Stimulated activated CD4-positive, alpha-beta T cell treated with anti-CD3 and anti-CD28 coated beads, Interleukin-15, amount 100 ng/mL, for 1 hour (primary cell): ENCODE measurements at places on chromosomes 6 and 20.

DNA sequence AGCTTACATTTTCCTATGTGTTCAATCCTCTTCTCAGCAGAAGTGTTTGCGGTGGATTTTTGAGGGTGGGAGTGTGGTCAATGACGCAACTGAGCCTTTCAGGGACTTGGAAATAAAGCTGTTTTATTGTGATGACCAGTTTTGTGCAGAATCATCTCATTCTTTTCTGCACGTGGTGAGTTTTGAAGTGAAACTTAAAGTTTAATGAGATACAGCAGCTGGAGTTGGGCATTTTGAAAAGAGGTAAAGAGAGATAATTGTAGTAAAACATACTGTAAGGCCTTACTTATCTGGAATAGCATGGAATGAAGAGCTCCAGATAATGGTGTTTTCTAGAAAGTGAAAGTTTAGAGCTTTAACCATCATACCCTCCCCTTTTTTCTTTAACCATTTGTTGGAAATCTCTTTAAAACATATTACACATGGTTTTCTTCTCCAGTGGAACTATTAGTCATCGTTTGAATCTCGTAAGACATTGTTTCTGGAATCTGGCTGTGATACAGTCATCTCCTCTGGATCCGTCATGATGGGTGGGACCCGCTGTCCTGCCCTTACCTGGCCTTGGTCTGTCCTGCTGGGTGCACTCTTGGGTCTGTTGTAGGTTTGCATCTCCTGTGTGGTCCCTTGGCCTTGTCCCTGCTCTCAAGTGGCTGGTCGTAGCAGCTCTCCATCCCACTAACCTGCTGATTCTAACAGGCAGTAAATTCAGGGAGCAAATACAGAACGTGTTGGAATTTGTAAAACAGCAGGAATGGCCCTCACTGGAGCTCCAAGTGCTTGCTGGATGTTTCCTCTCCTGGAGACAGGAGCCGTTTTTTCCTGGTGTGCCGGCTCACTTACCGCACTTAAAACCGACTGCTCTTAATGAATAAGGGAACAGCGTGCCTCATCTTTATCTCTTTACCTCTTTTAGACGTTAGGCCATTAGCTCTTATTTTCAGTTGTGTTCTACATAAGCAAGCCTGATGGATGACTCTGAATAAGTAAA lies 29.8 kb downstream of the UST start:
- DNase-seq: no peak

DNA sequence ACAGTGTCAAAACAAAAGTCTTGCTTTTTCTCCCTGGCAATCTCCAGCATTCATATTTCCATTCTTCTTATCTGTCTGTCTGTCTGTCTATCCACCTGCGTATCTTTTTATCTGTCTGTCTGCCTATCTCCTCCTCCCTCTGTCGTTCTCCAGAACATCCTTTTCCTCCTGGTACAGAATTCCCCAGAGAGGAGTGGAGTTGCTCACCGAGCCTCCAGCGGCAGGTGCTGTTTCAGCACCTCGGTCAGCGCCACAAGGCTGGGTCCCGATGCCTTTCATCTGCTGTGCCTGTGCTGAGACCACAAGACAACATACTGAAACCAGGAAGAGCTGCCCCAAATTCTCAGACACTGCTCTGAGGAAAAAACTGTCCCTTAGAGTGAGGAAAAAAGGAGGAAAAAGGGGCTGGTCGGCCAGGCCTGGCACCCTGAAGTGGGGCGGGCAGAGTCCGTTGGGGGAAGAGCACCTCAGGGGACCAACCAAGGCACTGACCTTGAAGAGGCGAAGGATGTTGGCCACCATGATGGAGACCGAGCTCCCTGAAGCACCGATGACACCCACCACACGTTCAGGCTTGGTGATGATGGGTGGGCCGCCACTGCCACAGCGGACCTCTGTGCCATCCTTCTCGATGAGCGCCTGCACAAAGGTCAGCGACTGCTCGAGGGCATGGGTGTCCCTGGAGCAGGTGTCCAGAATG lies 13.3 kb downstream of the GRM4 start:
- DNase-seq: no peak

DNA sequence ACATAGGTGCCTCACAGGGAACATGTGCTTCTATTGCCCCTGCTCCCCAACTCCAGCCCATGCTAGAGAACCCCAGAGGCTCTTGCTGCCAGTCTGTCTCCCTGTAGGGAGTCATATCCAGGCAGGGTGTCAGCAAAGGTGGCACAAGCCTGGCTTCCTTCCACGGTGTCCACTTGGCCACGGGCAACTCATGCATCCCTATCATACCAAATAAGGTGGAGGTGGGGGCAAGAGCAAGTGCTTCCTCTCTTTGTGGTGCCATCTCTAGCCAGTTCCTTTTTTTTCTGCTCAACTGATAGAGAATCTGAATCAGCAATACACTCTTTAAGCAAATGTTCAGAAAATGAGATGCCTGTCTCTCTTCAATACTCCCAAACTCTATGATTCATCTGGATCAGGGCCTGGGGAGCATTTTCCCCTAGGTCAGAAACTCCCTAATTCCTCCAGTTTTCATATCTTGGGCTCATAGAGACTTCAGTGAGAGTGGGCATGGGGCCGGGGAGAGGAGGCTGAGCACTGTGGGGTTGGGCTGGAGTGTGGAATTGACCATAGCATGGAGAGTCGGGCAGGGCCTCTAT lies 105.1 kb upstream of the GPR6 start:
- no peak for DNase-seq

GRCh38 chr20:22248051-22248667 lies 336.2 kb downstream of the FOXA2 start:
- no peak for DNase-seq

DNA sequence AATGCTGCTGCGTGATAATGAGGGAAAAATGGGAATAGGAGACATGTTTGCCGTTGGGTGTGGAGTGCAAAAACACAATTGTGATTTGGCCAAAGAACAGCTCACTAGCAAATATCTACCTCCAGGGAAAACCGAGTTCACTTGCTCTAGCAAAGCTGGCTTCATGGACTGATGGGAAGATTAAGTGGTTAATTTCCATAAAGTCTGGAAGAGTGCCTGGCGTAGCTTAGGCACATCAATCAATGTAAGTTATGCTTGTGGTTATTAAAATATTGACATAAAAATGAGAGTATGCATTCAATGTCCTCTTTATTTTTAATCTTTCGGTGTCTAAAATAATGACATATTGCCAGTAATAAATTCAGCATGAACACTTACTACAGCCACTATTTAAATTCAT lies 267.5 kb downstream of the SMOC2 start:
- no peak for DNase-seq

GRCh38 chr6:37085198-37085597 lies 79.7 kb downstream of the FGD2 start:
- DNase-seq: no peak

DNA sequence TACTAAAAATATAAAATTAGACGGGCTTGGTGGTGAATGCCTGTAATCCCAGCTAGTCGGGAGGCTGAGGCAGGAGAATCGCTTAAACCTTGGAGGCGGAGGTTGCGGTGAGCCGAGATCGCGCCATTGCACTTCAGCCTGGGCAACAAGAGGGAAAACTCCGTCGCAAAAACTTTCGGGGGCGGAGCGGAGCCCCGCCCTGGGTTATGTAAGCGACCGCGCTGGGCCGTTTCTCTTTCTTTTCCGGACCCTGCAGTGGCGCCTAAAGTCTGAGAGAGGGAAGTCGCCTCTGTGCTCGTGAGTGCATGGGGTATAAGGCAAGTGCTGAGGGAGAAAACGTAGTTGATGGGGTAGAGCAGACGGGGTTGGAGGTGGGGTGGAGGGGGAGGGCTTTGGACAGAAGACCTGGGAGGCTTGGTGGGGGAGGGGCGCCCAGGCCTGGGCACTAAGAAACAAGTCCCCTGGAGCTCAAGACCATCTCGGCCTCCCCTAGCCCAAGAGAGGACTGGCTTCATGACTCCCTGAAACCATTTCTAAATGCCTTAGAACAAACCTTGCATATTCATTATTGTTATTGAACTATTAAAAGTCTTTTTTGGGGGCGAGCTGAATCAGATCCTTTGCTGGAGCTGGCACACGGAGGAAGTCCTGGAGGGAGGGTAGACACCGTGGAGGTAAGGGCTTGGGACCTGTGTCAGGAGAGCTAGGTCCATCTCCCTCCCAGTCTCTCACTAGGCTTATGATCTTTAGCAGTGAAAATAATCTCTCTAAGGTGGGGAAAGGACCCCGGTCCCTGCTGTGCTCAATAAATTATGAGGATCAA lies 2.7 kb upstream of the MICA start:
- DNase-seq: peak; percentile 55

GRCh38 chr6:43687079-43687436 lies 533 bp downstream of the MRPS18A start:
- no peak for DNase-seq

DNA sequence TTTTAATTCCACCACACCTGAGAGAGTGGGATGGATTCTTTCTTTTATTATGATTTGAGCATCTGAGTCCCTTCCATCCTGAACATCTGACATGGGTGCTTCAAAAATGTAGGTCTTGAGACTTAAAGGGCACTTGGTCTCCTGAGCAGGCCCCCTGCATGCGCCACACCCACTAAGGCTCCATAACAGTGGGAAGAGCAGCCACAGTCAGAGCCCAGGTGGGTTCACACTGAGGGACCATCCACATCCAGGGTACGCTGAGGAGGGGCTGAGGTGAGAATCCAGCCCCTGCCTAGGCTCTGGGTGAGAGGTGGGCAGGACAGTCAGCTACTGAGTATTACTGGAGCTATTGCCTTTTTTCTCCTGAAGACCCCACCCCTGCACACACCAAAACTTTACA lies 42.7 kb downstream of the HLA-A start:
- no peak for DNase-seq

GRCh38 chr6:106110164-106110826 lies 24.2 kb downstream of the PRDM1 start:
- DNase-seq: no peak

GRCh38 chr20:59331721-59332329 lies 31.4 kb downstream of the EDN3 start:
- DNase-seq: no peak

DNA sequence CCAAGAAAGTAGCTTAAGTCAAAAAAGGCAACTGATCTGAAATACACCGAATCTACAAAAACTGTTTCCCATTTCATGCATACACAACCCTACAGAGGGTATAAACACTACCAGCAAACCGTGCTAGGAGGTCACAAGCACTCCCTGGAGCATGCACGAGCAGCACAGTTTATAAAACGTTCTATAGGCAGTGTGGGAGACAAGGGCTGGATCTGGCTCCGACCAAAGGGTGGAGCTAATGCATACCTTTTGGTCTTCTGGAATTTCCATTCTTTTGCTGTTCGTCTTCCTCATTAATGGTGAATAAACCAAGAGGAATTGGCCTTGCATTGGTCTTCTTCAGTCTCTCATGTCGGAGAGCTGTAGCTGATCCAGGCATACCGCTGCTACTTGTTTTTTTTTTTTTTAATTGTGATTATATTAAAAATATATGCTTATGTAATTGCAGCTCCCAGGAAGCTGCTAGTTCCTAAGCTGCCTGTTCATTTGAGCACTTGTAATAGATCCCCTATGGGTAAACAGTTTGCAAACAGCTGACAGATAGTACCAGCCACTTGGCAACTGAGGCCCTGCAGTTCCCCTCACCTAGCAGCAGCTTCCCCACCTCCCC lies 24.5 kb downstream of the MAP7 start:
- DNase-seq: no peak

DNA sequence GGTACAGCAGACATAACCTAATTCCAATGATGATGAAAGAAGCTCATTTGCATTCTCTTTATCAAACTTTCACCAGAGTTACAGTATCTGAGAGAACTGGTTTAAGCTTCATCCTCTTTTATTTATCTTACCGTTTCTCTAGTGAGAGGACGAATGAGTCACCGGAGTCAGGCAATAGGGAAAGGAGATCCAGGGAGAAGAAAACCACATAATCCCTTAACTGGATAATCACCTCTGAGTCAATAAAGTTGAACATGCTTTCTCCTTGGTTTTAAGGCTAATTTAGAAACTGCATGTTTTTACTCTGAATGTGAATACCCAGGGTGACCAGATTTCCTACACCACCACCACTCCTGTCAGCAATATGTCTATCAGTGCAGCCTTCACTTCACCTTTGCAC lies 313.7 kb upstream of the TBX18 start:
- no peak for DNase-seq

- no peak for DNase-seq
Observed at GRCh38 chr6:117550078-117550600, 52.2 kb downstream of the GOPC start.

DNA sequence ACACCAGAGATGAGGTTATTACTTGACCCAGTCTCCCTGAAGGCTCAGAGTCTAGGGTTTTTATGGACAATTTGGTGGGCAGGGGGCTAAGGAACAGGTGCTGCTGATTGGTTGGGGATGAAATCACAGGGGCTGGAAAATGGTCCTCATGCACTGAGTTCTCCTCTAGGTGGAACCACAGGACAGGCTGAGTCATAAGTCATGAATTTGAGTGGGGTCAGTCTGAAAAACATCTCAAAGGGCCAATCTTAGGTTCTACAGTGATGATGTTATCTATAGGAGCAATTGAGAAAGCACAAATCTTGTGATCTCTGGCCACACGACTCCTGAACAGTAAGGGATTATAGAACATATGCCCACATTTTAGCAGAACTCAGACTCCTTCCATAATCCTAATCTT lies 5.9 kb upstream of the MRS2 start:
- DNase-seq: no peak

- DNase-seq: no peak
Observed at GRCh38 chr6:7727946-7728854, 2.3 kb downstream of the BMP6 start.

- no peak for DNase-seq
Observed at GRCh38 chr6:138863321-138863720, 67.4 kb downstream of the ECT2L start.

DNA sequence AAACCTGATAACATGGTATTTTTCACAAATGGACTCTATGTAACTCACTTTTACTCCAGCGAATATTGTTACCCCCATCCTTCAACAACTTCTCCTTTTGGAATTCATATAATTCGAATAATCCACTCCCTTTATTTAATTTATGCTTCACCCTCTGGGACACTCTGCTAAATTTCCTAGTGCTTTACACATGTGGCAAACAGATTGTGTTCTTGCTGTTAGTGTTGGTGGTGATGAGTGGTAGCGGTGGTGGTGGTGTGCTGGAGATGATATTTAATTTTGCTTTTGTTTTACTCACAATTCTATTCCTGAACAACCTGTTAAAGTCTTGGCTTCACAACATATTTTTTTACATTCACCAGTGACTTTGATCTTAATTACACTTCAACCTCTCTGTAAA lies 32.8 kb downstream of the HTR1B start:
- no peak for DNase-seq

GRCh38 chr6:126199466-126199865 lies 140.4 kb upstream of the CENPW start:
- DNase-seq: no peak

- DNase-seq: no peak
Observed at GRCh38 chr6:7438011-7438410, 48.4 kb downstream of the RIOK1 start.
